ENCODE measurements at places on chromosomes 6 and 20.

DNA sequence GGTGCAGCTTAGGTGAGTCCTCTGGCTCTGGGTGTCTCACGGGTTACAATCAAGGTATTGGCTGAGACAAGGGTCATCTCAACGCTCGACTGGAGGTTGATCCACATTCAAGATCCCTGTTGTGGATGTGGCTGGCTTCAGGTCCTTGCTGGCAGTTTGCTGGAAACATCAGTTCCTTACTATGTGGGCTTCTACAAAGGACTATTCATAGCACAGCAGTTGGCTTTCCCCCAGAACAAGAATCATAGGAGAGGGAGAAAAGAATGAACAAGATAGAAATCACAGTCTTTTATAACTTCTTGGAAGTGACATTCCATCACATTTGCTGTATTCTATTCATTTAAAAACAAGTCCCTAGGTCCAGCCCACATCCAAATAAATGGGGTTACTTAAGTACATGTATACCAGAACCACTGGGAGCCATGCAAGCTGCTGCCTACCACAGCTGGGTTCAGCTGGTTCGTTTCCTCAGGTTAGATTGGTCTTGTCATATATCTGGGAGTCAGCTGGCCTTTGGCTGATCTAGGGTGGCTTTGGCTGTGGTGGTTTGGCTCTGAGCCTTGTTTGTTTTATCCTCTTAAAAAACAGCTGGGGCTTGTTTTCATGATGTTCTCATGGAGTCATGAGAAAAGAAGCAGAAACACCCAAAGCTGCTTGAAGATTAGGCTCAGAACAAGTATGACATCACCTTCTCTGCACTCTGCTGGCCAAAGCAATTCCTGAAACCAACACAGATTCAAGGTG is 433.2 kb upstream of the SPTLC3 start:
- DNase-seq: no peak

- no peak for DNase-seq
Measured at GRCh38 chr6:12423832-12424231, 133.7 kb downstream of the EDN1 start.

GRCh38 chr6:139927742-139928305 is 553.4 kb upstream of the CITED2 start:
- no peak for DNase-seq

GRCh38 chr6:118292558-118292957 is 255.5 kb upstream of the PLN start:
- no peak for DNase-seq

GRCh38 chr6:122845464-122845863 is 56.4 kb downstream of the SMPDL3A start:
- DNase-seq: no peak

- no peak for DNase-seq
Measured at GRCh38 chr6:122825163-122825562, 36.1 kb downstream of the SMPDL3A start.

GRCh38 chr6:150992703-150993102 is 127.2 kb downstream of the MTHFD1L start:
- DNase-seq: no peak

DNA sequence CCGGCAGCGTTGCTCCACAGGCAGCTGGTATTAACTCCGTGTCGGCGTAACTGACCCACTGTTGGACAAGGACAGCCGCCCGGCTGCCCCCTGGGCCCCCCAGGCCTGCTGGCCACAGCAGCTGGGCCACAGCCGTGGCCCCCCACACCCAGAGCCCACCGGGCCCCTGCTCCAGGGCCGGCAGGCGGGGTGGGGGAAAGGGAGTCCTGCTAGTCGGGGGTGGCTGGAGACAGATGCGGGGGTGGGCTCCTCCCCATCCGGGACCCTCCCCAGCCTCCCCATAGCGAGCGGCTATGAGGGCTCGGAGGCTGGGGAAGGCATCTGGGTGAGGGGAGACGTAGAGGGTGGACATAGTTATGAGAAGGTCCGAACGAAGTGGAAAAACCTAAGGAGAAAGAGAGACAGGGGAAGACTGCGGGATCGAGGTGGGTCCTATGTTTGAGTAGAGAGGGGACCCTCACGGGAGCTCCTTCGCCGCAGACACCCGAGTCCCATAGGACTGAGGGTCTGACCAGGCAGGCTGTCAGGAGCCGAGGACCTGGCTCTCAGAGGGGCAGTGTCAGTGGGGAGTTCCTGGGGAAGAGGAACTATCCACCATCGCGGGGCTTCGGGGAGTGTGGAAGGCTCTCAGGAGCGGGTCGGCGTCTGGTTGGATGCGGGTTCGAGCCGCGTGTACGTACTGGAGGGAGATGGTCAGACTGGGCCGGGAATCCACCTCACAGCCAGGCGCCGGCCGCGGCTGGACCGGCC is 511 bp downstream of the VARS1 start:
- DNase-seq: no peak

DNA sequence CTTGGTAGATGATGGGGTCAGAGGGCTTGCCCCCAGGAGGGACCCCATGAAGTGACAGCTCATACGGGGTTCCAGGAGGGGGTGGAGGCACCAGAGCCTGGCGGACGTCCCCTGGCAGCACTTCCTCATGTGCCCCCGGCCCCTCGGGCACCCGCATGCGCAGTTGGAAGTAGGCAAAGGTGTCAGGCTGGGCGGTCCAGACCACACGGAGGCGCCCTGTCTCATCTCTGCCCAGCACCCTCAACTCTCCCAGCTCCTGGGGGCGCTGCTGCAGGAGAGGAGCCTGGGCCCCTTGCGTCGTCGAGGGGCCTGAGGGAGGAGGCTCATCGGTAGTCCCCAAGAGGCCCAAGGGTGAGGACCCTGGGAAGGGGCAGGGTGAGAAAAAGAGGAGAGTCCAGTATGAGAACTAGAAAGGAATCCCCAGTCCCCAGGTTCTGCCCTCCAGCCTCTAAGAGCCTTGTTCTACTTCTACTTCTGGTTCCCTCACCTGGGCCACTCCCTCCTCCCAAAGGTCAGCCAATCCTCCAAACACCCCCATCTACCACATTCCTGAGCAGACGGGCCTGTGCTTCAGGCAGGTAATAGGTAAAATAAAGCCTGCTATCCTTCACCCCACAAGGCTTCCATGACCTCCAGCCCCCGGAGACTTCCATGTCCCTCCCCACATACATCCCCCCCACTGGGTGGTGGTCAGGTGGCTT is 23.2 kb downstream of the TNXB start:
- no peak for DNase-seq

GRCh38 chr6:145814035-145814500 is 527 bp downstream of the FBXO30 start:
- no peak for DNase-seq

GRCh38 chr6:13648850-13649249 is 33.7 kb downstream of the NOL7 start:
- DNase-seq: no peak

DNA sequence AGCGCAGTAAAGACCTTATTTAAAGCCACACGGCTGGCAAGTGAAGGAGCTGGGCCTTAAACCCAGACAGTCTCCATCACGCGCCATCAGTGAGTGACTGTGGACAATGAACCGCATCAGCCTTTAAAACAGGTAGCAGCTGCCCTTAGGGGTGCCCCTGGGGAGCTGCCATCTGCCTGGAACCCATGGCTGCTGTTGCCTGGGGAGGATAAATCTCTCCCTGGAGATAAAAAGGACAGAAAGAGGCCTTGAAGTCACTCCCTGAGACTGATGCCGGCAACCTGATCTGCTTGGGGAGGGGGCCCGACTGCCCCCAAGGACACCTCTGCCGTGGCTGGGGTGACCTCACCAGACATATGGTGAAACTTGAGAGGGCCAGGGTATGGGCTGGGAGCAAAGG is 73.5 kb downstream of the PREX1 start:
- no peak for DNase-seq

GRCh38 chr6:12371151-12371550 is 81.0 kb downstream of the EDN1 start:
- no peak for DNase-seq

DNA sequence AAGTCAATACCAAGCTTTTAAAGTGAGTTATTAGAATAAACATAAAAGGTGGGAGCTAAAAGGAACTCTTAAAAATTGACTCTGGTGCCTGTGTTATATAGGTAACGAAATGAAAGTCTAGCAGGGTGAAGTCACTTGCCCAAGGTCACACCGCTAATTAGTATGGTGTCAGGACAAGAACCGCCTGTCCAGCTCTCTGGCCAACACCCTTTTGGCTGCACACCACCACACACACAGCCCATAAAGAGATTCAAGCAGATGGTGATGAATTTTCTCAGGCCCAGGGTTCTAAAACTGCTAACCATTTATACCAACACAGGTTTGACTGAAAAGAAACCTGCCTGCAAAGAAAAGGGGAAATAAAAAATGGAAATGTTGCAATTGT is 20.2 kb downstream of the GFOD1 start:
- no peak for DNase-seq

GRCh38 chr20:56414842-56415765 is 3.0 kb downstream of the CASS4 start:
- DNase-seq: peak; percentile 79

GRCh38 chr6:47810885-47811284 is 29.1 kb downstream of the OPN5 start:
- DNase-seq: no peak

DNA sequence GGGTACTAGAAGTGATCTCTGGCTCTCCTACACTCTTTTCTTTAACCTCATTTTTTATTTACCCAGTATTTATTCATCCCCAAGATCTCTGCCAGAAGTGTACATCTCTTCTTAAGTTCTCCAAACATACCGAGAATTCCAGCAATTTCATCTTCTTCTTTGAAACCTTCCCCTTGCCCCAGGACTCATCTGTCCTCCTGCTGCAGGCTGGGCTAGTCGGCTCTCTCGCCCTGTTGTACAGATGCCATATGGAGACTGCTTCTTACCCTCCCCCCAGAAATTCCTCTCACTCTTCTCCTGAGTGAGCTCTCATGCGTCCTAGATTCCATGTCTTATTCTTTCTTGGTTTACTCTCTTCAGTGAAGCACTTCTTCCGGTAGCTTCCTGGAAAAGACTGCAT is 21.9 kb upstream of the PNRC1 start:
- no peak for DNase-seq

GRCh38 chr6:107152638-107153430 is 37.5 kb upstream of the BEND3 start:
- no peak for DNase-seq

GRCh38 chr6:43843097-43843645 is 73.2 kb downstream of the VEGFA start:
- no peak for DNase-seq

- DNase-seq: no peak
Measured at GRCh38 chr6:41352907-41353306, 17.5 kb downstream of the NCR2 start.

- DNase-seq: no peak
Measured at GRCh38 chr6:157150076-157150475, 173.2 kb downstream of the TMEM242 start.

DNA sequence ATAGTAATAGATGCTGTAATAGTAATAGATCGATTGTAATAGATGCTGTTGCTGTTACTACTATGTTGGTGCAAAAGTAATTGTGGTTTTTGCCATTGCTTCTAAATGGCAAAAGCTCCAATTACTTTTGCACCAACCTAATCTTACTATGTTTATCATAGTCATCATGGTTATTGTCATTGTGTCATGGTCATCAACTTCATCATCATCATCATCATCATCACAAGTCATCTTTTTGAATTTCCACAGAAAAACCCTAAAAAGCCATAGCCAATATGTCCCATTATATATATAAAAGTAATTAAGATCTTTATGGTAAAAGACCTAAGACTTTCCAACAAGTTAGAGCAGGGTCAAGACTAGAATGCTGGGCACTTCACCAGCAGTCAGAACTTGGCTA is 435.1 kb upstream of the MARCKS start:
- DNase-seq: no peak

DNA sequence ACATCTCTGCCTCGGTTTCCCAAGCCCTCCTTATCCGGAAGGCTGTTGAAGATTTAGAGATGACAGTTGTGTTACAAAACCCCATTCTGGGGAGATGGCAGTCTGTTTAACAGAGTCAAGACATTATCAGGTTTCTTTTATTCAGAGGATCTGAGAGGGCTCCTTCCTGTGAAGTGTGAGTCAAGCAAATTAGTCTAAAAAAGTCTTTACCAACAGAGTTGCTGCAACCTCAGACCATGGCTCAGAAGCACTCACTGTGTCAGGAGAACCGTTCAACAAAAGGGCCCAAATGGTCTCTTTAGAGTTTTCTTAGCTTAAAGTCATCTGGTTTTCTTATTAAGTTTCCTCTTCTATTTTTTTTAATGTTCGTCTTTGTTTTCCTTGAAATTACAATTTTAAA is 717.8 kb downstream of the EPM2A start:
- no peak for DNase-seq

DNA sequence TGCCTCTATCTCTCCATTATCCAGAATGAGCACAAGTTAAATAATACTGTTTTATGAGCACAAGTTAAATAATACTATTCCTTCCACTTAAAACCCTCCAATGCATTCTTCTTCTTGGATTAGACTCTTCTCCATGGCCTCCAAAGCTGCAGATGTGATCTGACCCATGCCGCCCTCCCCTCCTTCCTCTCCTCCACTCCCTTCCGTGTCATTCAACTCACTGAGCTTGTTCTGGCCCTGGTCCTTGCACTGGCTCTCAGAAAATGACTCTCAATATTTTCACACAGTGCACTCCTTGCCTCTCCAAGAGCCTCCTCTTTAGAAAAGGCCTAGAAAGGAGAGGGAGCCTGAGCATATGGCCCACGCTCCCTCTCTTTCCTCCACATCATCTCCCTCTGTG is 125.0 kb upstream of the CD93 start:
- DNase-seq: no peak

GRCh38 chr6:5084781-5085647 is at the start of gene PPP1R3G:
Gene PPP1R3G (plus strand): TSS chr6:5085341. CDS start chr6:5085486, 145 bp downstream.
- DNase-seq: no peak

DNA sequence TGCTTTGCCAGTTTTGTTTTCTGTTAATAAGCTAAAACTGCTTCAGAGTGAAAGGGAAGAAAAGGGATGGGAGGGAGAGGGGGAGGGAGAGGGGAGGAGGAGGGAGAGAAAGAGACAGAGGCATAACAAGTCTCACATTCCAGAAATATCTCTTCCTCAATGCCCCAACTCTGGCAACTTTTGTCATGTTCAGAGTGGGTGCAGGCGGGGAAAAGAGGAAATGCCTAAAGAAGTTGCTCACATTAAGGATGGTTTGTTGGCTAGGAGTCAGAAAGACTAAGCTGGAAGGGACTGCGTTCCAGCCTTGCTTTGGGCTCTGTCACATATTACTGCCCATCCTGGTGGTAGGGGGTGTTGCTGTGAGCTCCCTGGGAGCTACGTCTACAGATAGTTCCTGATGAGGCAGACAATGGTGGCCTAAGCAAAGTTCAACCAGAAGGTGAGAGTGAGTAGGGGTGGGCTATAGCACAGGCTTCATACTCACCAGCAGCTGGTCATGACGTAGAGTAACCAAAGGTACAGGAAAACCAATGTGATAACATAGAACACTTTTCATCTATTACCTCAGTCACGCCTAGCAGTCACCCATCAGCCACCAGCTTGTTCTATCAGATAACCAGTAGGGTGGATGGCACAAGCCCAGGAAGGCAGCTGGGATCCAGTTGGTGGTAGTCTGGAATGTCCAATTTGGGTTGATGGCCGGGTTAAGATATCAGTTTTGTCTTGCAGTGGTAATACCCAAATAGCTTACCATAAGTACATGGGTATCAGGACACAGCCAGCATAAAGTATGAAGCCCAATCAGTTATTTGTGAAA is 2.1 kb downstream of the TSPYL4 start:
- no peak for DNase-seq

All from CD4-positive, alpha-beta memory T cell (primary cell).